Stimulated activated CD8-positive, alpha-beta memory T cell treated with anti-CD3 and anti-CD28 coated beads, Interleukin-12 subunit alpha, Interleukin-12 subunit beta, amount 100 ng/mL, for 1 hour (primary cell): ENCODE measurements at places on chromosomes 7 and 10.

- DNase-seq: no peak
These were observed 22.7 kb downstream of the CISD1 start for GRCh38 chr10:58291538-58292174.

GRCh38 chr10:102384053-102384452, 11.5 kb upstream of the NFKB2 start:
- DNase-seq: no peak

DNA sequence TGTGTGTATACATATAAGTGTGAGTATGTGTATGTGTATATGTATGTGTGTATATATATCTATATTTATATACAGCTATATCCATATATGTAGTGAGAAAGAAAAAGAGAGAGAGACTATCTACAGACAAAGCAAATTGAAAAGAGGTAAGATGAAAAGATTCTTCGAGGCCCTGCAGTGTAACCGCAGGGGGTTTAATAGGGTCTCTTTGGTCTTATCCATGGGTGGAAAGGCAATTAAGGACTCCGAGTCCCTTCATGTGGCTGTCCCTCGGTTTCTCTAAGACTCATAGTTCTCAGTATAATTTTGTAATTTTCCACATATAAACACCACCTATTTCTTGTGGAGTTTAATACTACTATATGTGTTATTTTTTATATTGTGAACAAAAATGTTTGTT, 50.6 kb upstream of the JAZF1 start:
- no peak for DNase-seq

DNA sequence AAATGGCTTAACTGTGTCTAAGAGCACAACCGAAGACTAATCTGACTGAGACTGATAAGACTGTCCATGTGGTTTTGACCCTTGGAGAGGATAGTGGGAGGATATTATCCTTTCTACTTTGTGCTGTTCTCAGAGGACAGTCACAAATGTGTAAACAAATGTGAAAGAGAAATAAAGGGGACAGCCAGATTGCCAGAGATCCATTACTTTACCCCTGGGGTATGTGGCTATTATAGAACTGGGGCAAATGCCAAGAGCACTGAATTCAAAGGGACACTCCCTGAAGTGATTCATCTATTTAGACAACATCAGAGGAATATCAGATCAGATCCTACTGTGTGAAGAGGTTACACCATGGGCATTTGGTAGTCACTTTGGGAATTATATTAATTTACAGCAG, 154.7 kb downstream of the RNLS start:
- no peak for DNase-seq
